ENCODE measurements at places on chromosomes 12 and 14.

GRCh38 chr12:9701380-9702154 lies 31.3 kb downstream of the CLECL1 start:
- no peak for DNase-seq

- no peak for DNase-seq
Measured at GRCh38 chr12:33296529-33296928, 143.1 kb downstream of the SYT10 start.

DNA sequence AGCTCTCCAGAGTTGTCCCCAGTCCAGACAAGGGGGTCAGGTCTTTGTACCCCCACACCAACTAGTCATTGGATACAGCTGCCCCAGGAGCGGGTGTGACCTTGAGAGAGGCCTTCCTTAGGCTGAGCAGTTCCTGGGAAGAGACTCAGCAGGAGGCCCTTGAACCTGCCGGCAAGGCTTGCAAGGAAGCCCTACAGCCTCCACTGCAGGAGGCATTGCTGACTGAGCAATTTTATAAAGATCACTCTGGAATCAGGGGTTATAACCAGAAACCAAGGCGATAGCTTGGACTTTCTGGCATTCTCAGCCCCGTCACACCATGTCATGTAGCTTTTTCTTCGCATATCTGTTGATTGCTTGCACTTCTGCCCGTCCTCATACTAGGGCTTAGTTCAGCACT lies 291.3 kb upstream of the CRY1 start:
- DNase-seq: no peak

GRCh38 chr14:31380106-31380505 lies 40.2 kb downstream of the HEATR5A start:
- DNase-seq: no peak

DNA sequence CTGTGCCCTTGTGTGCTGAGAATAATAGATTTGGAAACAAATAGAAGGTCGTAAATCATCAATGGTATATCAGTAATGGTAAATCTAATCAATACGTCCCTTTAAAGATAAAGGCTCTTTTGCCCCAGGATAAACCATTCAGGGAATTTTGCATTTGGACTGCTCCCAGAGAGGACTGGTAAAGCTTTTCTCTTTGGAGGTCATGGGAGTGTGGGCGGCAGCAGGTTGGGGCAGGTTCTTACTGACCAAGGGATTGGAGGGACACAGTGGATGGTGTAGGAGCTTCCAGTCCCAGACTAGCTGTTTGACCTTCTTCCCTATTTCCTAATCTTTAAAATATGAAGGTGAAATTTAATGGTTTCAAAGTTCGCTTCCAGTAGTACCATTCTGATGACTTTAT lies 87.8 kb upstream of the NTF3 start:
- DNase-seq: no peak

DNA sequence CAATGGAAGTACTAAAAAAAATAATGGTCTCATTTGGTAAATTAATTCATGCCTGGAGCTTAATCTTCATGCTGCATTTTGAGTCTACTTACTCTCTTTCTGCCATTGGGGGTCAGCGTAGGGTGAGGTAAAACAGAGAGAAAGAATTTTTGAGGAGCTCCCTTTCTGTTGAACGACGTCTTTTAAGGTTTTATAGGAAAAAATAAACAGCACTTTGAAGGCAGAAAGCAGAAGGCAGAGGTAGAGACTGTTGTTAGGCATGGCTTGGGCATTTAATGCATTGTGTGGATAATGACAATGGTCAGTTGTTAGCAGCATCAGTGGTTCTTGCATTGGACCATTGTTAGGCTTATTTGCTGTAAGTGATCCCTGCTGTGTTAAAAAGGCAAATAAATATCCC lies 557.2 kb upstream of the STXBP6 start:
- no peak for DNase-seq

- DNase-seq: no peak
Measured at GRCh38 chr14:29388571-29388970, 539.1 kb downstream of the PRKD1 start.

DNA sequence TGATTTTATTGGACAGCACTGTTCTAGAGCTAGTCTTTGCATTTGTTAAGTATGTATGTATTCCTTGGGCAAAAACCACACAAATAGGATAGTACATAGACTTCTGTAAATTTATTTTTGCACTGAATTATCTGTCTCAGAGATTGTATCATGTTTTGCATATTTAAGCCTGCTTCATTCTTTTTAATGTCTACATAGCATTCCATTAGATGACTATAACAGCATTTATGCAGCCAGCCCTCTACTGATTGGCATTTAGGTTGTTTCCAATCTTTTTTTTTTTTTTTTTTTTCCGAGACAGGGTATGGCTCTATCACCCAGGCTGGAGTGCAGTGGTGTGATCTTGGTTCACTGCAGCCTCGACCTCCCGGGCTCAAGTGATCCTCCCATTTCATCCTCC lies 34.5 kb downstream of the SYNDIG1L start:
- DNase-seq: no peak

GRCh38 chr14:84029246-84029645 lies 1500.7 kb upstream of the FLRT2 start:
- DNase-seq: no peak

DNA sequence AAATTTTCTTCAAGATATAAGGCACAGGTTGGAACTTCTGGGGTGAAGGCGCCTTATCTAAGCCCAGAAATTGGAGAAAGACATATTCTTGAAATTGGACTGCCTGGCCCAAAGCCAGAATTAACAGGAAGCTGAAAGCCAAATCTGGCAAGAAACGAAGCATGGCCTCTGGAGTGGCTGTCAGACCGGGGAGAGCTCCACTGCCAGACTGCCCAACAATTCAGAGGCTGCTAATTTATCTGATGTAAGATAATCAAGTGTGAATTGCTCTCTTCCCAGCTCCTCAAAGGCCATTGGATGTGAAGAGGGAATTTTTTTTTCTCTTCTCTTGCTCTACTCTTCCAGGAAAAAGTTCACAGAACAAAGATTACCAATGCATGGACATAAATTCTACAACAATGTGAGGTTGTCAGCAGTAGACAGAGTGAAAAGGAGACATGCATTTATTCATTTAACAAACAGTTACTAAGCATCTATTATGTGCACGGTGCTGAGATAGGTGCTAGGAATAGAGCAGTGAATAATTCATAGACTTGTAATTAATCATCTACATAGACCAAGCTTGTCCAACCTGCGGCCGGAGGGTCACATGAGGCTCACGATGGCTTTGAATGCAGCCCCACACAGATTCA lies at the start of gene GDF3:
Gene GDF3, minus strand, starts transcription at position 210 of the 632 bp plus-strand sequence. Its CDS starts 47 bp downstream, at position 163.
- DNase-seq: no peak

DNA sequence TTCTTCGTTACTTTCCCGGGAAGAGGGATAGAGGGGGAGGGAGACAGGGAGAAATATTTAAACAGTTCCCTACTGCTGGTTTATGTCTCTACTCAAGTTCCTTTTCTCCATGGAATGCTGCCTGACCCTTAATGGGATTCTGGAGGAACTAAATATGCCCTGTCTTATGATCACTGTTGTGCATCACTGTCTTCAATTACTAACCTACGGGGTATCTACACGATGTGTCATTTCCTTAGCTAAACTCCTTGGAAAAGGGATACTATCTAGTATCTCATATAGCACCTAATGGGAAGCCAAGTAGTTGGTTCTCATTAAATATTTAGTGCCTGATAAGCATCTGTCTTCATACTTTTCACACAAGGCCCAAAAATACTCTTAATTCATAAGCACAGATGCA lies 37.5 kb upstream of the FBLN5 start:
- no peak for DNase-seq

- no peak for DNase-seq
Measured at GRCh38 chr12:55822228-55822627, 4.4 kb downstream of the ORMDL2 start.

- no peak for DNase-seq
Measured at GRCh38 chr12:51632623-51633022, 41.6 kb downstream of the SCN8A start.

- DNase-seq: no peak
Measured at GRCh38 chr14:52012635-52013034, 23.3 kb downstream of the RTRAF start.

DNA sequence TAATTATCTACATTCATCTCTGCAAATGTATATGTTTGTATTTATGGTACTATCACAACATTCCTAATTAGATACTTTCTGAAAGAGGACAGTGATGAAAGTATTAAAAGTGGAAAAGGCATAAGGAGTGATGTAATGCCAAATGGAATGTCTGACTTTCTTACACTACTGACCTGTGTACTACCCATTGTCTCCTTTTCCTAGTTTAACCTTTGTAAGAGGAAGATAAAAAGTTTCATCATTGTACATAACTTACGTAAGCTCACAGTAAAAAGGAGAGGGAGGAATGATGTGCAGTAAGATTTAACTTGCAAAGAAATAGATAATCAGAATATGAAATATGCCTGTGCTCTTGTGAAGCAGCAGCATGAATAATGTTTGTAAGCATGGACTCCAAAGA lies 55.9 kb downstream of the SOX5 start:
- no peak for DNase-seq

DNA sequence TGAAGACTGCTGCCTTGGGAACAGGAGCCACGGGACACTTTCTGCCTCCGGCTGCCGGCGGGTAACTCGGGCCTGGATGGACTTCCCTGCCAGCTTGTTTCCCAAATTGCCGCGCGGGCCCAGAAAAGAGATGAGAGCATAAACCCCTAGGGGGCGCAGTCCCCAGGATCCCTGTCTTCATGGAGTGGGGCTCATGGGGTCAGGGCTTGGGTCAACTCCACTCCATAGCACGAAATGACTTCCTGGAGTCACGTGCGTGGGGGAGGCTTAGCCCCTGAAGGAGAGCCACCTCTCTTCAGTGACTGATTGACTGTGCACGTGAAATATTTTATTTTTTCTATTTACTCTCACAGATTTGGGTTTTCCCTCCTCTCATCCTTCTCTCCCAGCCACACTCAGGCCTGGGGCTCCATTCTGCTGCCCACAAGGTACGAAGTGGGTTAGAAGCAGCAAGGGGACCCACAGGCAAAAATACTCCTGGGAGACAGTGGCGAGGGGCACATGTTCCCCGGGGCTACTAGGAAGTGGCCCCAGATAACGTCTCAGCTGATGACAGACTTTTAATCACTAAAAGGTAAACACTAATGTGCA lies 10.0 kb downstream of the PGF start:
- no peak for DNase-seq

DNA sequence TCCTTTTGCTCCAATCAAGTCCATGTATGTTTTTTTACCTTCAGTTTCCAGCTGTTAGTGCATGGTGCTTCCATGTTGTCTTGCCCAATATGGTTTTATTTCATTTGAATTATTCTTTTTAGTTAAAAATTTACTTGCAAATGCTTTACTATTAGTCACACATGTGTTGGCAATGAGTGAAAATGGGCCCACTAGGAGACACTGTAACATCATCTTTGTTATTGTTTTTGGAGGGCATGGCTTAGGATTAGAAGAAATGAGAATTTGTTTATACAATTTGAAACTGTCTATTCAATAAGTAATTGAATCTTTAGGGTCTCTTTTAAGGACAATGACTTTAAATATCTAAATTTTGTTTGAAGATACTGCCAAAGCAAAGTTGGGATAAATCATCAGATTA lies 133.7 kb downstream of the BRMS1L start:
- no peak for DNase-seq

- no peak for DNase-seq
Measured at GRCh38 chr14:24314377-24315193, 3.3 kb downstream of the LTB4R start.

GRCh38 chr12:45244561-45245343 lies 28.9 kb downstream of the ANO6 start:
- no peak for DNase-seq

- no peak for DNase-seq
Measured at GRCh38 chr14:24688030-24688658, 54.2 kb upstream of the GZMB start.

DNA sequence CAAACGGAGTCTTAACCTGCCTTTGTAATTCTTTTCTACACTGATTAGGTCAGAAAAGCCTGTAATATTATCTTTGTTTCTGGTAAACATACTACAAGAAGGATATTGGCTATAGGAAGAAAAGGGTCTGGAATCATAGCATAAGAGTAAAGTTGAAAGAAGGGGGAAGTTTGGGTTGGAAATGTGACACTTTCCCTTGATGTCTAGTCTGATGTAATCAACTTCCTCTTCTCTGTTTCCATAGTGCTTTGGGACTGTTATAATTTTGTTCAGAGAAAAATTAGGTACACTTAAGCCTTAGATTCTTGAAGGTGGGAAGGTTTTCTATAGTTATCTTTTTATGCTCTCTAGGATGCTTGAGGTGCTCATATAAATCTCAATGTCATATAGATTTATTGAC lies 322.2 kb downstream of the AEBP2 start:
- no peak for DNase-seq

DNA sequence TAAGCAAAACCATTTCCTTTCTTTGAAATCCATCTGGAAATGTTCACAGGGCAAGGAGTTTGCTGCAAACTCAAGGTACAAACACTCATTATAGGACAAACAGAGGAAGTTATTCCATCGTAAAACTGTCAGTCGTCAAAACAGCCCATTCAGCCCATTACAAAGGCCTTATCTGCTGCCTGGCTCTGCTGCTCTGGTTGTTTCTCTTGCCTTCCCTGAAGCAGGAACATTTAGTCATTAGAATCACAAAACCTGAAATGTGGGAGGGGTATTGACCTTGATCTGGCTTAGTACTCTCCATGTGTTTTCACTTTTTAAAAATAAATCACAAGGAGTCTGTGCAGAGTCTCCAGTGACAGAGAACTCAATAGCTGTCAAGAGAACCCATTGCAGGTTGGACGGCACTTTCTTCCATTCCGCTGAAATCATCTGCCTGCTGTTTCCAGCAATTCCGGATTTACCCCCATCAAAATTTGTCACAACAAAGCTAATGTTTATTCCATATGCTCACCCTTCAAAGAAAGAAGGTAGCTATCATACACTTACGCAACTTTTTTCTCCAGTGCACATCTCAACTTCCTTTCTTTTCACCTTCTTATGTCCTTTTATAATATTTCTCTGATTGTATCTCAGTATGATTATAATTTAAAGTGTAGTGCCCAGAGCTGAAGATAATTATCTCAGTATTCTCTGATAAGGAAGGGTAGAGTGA lies 24.6 kb upstream of the ITPR2 start:
- DNase-seq: no peak

- no peak for DNase-seq
Measured at GRCh38 chr12:121218588-121219352, 8.8 kb downstream of the P2RX4 start.

DNA sequence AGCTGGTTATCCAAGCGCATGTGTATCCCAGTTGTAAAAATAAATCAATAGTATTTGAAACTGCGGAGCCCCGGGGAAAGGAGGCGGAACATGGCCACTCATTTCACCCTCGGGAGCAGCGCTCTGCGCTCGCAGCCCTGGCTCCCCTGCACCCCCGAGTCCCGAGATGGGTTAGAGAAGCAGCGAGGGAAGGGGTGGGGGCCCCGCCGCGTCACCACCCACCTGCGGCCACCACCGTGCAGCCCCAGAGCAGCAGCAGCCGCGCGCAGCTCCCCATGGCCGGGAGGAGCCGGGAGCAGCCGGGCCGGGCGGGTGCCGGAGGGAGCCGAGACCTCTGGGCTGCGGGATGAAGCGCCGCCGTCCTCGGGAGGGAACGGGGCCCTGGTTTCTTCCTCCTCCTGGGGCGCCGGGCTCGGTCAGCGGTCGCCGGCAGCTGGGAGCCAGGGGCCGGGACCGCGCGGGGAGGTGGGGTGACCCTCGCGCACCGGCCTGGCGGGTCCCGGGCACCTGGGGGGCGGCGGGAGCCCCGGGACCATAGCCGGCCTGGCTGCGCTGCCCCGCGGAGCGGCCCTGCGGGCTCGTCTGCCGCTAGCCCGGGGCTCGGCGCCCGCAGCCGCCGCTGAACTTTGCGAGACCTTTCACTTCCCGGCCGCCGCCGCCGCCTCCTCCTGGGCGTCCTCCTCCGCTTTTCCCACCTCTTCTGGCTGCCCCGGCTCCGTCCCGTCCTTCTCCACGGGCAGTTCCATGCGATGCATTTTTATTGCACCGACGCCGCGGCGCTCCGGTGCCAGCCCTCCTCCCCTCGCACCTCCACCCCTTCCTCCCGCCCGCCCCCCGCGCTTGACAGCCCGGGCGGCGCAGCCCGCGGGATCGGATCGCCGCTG lies at the start of gene NTN4:
Gene NTN4, minus strand, starts transcription at position 732 of the 884 bp plus-strand sequence. Its CDS starts 455 bp downstream, at position 277.
- peak; percentile 43 for DNase-seq
